ENCODE measurements at places on chromosomes 11 and 22. TPM values are rescaled to one million over a fixed set of nuclear protein-coding genes. Genes with fewer than 3 reads are reported as not detected.

The MFRP gene
- total RNA-seq: not detected

The TBC1D10A gene
- total RNA-seq: 15.8 TPM

The KIRREL3 gene
- total RNA-seq: 2.2 TPM

The RCOR2 gene
- 3.1 TPM for total RNA-seq

The EIF3L gene
- 301 TPM for total RNA-seq

The MMP3 gene
- total RNA-seq: not detected

The LRRC10B gene
- total RNA-seq: not detected

The GGTLC2 gene
- not detected for total RNA-seq

The C11orf21 gene
- not detected for total RNA-seq

The SDF2L1 gene
- 126 TPM for total RNA-seq

The LMO2 gene
- 0.51 TPM for total RNA-seq

The VPS11 gene
- 24.4 TPM for total RNA-seq

The SCN2B gene
- 0.13 TPM for total RNA-seq

The BIRC2 gene
- total RNA-seq: 47.6 TPM

The ST14 gene
- 0.98 TPM for total RNA-seq

The ANKRD49 gene
- 3.7 TPM for total RNA-seq
